ENCODE measurements at places on chromosomes 5 and 9.

- peak; percentile 15 for DNase-seq
Measured at GRCh38 chr9:316382-316965, 101.8 kb downstream of the DOCK8 start.

GRCh38 chr5:32711362-32711680 is 200 bp downstream of the NPR3 start:
- no peak for DNase-seq

DNA sequence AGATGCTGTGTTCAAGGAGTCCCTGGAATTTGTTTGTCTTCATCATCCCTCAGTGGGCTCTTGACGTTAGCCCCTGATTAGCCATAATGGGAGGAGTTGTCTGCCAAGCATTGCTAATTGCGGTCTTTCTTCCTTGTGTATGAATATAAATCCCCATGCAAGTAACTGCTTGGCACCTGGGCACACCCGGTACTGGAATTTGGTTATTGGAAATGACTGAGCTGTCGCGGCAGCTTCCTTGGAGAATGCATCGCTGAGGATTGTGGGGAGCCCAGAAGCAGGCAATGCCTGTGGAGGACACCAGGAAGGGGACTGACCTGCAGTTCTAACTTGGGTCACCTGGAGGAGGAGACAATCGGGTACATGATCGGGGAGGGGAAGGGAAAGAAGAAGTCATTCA is 53.3 kb upstream of the CTSL start:
- DNase-seq: no peak

DNA sequence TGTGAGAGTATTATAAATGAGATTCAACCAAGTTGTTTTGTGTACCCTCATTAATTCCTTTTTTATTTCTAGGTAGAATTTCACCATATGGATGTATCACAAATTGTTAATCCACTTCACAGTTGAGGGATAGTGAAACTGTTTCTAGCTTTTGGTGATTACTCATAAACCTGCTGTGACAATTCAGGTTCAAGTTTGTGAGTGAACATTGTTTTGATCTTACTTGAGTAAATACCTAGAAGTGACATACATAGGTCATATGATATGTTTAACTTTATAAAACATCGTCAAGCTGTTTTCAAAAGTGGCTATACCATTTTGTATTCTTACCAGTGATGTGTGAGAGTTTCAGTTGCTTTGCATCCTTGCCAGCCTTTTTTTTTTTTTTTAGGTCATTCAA is 112.9 kb downstream of the CAMK4 start:
- DNase-seq: peak; percentile 8

DNA sequence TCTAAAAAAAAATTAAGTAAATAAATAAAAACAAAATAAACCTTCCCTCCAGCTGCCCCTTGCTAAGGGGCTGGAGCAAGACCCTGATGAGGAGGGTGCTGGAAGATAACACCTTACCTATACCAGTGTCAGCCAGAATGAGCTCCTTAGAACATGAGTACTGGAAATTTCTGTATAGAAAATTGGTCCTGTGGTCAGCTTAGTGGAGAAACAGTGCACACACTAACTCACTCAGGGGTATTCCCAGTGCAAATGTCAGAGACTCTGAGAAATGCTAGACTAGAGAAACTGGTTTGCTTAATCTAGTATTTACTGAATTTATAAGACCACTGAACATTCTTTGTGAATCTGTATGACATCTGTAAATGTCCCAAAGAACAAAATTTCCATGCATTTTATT is 62.1 kb upstream of the CTXN3 start:
- DNase-seq: peak; percentile 33
